ENCODE measurements at places on chromosomes 7 and 10. TPM values are rescaled to one million over a fixed set of nuclear protein-coding genes. Genes with fewer than 3 reads are reported as not detected.

GRCh38 chr10:133339708-133340380, 3.1 kb upstream of the CALY start:
- no peak for DNase-seq

IGF2BP3 gene
- 0.27 TPM for polyA plus RNA-seq

TCAF1 gene
- polyA plus RNA-seq, result 27.3 TPM

GRCh38 chr7:123974326-123974908, 49.4 kb downstream of the SPAM1 start:
- DNase-seq, result no peak
